Neural cell (in vitro differentiated cells): ENCODE measurements at places on chromosomes 13 and 19. TPM values are rescaled to one million over a fixed set of nuclear protein-coding genes. Genes with fewer than 3 reads are reported as not detected.

CCDC61 gene
- 0.82 and 1.4 TPM in 2 replicates for polyA plus RNA-seq

CASP14 gene
- polyA plus RNA-seq, result not detected in 2 replicates

RASL11A gene
- polyA plus RNA-seq, result 1.7 and 4.5 TPM in 2 replicates

FUT3 gene
- 0.64 and 0.82 TPM in 2 replicates for polyA plus RNA-seq

PLPPR2 gene
- polyA plus RNA-seq, result 44.1 and 47.6 TPM in 2 replicates

SELENOV gene
- 1.3 TPM in 1 of 2 replicates, not detected in the other for polyA plus RNA-seq

MUC16 gene
- not detected in 2 replicates for polyA plus RNA-seq

WDFY2 gene
- 5.3 and 6.5 TPM in 2 replicates for polyA plus RNA-seq

SMIM24 gene
- not detected in 2 replicates for polyA plus RNA-seq

SPRY2 gene
- 3.7 and 6.0 TPM in 2 replicates for polyA plus RNA-seq

KCNK6 gene
- polyA plus RNA-seq, result not detected in 2 replicates

CLIP3 gene
- 5.6 and 7.8 TPM in 2 replicates for polyA plus RNA-seq

FARP1 gene
- polyA plus RNA-seq, result 19.7 and 27.9 TPM in 2 replicates

IL12RB1 gene
- not detected in 2 replicates for polyA plus RNA-seq

PRX gene
- 0.20 and 0.36 TPM in 2 replicates for polyA plus RNA-seq

CYP4F2 gene
- polyA plus RNA-seq, result 0.36 TPM in 1 of 2 replicates, not detected in the other

CALR3 gene
- not detected in 2 replicates for polyA plus RNA-seq
